ENCODE measurements at places on chromosomes 5 and 9.

DNA sequence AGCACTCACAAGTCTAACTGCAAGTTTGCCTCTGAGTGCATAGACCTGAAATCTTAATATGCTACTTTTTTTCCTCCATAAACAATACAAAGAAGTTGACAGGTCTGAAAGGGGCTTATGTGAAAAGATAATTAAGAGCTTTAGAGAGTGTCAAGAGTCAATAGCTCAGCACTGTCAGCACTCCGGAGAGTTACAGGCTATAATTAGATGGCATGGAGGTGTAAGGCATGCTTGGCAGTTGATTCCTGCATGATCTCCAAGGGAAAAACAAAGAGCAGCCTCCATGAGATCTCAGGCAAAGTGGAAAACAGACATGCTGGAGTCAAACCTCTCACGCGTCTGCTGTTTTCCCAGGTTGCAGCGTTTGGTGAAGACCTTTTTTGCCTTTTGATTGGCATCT lies 468.7 kb downstream of the TLE4 start:
- no peak for DNase-seq

GRCh38 chr5:20609126-20609525 lies 621.1 kb upstream of the CDH18 start:
- DNase-seq, result no peak

GRCh38 chr9:129446828-129447550 lies 173.9 kb downstream of the C9orf50 start:
- DNase-seq, result peak; percentile 85

- DNase-seq, result no peak
These were observed 150.8 kb upstream of the PHYKPL start for GRCh38 chr5:178383301-178383918.

DNA sequence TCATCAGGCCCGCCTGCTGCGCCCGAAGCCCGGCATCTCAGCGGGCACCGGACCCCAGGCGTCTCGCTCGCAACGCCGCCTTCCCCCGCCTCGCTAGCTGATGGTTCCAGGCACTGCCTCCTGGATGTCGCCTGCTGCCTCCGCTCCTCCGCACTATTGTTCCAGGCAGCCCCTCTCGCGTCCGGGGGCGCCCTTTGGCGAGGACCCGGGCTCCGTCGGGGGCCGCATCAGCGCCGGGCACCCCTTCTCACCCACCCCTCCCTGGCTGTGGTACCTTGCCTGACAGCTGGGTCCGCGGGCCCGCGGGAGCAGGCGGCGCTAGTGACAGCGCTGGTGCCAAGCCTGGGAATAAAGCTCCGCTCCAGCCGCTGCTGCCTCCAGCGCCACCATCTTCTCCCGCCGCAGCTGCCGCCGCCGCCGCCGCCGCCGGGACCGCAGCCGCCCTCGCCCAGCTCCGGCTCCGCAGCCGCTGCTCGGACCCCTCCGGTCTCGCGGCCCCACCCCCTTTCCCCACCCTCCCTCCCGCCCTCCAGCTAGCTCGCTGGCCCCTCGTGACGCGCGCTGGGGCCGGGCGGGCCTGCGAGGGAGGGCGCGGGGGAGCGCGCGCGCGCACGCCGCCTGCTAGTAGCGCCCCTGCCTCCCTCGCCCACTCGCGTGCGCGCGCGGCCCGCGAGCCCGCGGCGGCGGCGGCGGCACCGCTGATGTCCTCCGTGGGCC lies at the start of gene APBA1:
Gene APBA1, minus strand, starts transcription at position 493 of the 717 bp plus-strand sequence.
- no peak for DNase-seq

GRCh38 chr5:89560696-89561095 lies 677.7 kb upstream of the MEF2C start:
- DNase-seq, result no peak

All from NCI-H524 treated with DMSO at 0.1 percent for 48 hours (cell line).